ENCODE measurements at places on chromosomes 13 and 19.
A peak's percentile ranks its signal among the peaks of the same experiment; 100 is the strongest.

- no peak for DNase-seq
These were observed 29.7 kb upstream of the ENOX1 start for GRCh38 chr13:43816401-43816889.

- no peak for DNase-seq
These were observed 238.1 kb downstream of the LACC1 start for GRCh38 chr13:44117816-44118215.

DNA sequence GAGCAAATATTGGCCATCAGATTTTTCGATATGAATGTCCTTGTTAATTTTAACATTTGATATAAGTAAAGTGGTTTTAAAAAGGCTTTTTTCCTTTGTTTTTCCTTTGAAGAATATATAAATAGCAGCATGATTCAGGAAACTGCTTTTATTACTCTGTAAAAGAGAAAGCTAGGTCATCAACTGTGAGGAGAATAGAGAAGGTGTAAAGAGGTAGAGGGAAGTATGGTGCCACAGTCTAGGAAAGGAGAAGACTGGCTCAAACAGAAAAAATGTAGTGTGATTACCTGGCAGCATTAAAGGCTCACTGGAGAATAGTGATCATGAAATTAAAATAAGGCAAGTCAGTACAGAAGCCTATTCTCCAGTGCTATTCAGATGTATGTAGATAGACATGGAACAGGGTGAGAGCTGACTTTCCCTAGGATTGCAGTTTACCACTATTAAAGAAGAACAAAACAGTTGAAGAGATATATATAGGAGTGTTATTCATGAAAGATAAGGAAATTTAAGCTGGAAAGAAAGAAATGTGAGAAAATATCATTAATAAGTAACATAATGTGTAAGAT, 1115.9 kb upstream of the PCDH9 start:
- DNase-seq: no peak

DNA sequence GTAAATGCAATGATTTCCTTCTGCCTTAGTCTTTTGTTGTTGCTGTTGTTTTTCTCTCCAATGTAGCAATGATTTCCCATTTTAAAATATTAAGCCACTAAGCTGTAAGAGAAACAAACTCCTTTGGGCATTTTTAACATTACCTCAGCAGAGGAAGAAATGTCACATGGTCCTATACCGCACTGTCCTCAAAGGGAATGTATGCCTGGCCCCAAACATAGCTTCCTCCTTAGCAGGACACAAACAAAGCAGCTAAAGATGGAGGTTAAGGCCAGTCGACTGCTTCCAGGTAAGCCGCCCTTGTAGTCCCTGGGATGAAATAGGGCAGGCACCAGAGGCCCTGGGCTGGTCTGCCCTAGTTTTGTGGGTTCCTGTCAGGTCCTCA, 249.0 kb downstream of the TSHZ3 start:
- no peak for DNase-seq

GRCh38 chr13:21674490-21675009, 3.7 kb downstream of the FGF9 start:
- DNase-seq: peak; percentile 17

All from CD4-positive, alpha-beta T cell treated with Interleukin-10 for 1 hour (primary cell).